Thymus (tissue), 14 donors: ENCODE measurements at places on chromosomes 16 and 17. TPM values are rescaled to one million over a fixed set of nuclear protein-coding genes. Genes with fewer than 3 reads are reported as not detected.

DNA sequence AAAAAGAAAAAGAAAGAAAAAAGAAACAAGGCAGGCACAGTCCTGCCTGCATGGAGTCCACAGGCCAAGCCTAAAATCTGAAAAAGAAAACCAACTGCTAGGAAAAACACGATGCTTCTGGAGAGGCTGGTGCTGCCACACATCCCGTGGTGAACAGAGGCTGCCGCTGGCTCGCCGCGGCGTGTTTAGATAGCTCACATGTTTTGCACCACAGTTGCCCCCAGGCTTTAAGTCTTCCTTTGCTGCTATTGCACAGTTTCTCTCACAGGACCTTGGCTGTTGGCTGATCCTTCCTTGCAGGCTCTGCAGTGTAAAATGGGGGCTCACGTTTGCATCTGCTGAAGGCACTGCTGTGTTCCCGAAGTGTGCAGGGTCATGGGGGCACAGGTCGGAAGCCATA, 8.6 kb downstream of the SLC6A4 start:
- DNase-seq: no peak

DNA sequence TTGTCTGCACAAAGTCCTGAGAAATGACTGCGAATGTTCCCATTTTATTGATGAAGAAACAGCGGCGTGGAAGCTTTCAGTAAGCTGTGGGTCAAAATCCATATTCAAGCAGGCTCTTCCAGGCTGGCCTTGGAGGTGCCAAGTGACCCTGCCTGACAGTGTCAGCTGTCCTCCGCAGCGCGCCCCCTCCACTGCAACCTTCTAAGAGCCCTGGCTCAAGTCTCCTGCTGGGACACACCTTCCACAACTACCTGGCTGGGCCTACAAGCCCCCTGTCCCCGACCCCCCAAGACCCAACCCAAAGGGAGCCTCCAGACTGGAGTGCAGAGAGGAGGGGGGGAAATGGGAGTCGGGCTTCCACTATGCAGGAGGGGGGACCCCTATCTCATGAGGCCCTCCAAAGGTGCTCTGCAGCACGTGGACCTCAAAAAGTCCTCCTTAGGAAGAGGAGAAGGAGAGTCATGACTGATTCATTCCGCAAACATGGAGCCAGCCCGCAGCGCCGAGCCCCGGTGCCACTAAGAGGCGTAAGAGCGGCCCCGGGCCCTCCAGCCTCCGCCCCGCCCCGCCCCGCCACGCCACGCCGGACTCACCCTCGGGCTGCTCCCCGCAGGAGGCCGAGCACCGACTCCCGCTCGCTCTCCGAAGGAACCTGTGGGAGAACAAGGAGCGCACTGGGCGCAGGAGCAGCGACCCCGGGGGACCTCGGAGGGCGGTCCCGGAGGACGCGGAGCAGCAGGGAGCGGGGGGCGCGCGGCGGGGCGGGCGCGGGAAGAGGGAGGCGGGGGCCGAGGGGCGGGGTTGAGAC, 574 bp downstream of the MPP3 start:
- DNase-seq: no peak

ZG16 gene
- 0.09 TPM for total RNA-seq

PPL gene
- 3.7 TPM for total RNA-seq

DNA sequence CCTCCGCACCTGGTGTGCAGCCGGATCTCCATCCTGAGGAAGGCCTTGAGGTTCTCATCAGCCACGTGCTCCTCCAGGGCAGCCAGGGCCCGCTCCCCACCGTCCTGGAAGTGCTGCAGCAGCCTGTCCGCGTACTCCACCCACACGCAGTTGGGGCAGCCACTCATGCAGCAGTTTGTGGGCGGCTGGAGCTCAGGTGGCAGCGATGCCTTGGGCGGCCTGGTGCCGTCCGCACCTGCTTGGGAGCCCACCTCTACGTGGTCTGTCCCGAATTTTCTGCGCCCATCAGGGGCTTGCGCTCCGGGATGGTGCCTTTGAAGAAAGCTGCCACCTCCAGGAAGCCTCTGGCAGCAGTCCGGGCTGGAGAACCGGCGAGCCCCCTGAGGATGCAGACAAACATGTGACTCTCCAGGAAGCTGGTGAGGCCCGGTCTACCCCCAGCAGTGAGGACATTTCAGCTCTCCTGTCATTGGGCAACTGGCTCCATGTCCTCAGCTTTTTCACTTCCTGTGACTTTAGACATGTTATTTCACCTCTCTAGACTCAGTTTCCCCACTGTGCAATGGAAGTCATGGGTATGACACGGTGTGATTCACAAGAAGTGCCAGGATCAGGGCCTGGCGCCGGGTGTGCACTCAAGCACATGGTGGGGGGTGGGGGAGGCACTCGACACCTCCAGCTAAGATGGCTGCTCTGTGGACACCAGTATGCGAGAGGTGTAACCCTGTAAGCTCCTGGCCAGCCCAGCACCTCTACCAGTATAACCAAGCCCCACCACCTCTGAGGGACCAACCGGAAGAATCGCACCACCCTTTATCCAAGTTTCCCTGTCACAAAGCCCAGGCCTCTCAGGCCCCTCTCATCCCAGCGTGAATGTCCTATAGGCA, 957 bp downstream of the OXLD1 start:
- DNase-seq: no peak

DNA sequence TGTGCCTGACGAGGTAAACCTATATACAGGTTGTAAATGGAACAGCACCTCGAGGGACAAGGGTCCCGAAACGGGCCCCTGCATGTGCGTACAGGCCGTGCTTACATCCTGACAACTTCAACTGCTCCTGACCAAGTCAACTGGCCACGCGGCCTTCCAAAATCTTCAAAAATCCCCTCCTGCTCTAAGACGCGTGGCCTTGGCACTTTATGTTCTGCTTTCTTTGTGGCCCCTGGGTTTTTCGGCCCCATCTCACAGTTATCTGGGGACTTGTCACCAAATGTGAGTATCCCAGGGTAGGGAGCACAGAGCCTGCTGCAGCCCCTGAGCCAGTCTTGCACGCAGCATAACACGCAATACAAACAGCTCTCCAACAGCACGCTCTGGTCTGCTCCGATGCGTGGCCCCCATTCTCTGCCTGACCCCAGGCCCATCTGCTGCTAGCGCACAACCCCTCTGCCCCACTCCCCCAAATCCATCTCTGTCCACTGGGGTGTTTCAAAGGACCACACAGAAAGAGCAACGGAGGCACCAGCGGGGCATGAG, 659 bp downstream of the RPH3AL start:
- DNase-seq: no peak

NTHL1 gene
- total RNA-seq: 32.7 TPM

DNA sequence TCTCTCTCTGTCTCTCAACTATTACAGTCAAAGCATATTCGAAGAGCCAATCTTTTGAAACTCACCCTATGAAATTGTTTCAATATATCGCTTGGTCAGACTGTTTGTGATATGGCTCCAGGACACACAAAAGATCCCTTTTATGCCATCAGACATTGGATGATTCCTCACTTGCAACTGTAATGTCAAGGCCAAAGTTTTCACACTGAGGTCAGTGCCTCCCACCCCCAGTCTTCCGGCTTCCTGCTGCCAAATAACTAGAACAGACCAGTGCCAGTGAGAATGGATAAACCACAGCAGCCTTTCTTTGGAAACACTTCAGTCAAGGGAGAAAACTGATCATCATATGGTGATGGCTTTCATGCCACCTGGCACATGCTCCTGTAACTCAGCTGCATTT, 321.9 kb upstream of the ZFHX3 start:
- no peak for DNase-seq

EME1 gene
- total RNA-seq: 7.7 TPM

DNA sequence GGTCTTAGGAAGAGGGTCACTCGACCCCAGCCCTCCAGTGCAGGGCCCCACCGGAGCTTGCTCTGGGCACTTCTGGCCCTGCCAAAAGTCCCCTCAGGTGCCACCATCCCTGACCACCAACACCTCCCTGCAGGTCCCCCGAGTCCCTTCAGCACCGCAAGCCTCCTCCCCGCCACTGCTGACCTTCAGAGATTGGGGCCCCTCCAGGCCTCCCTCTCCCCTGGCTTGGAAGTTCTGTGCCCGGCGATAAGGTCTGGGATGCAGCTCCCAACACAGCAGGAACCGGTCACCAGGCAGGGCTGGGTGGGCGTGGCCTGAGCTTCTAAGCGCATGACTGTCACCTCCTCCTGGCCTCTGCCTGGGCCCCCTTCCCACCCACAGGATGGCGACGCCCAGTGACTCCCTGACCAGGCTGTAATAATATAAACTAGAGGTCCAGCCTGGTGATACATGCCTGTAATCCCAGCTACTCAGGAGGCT, 11.2 kb downstream of the PIEZO1 start:
- DNase-seq: no peak
